ENCODE measurements at places on chromosomes 13 and 19.

DNA sequence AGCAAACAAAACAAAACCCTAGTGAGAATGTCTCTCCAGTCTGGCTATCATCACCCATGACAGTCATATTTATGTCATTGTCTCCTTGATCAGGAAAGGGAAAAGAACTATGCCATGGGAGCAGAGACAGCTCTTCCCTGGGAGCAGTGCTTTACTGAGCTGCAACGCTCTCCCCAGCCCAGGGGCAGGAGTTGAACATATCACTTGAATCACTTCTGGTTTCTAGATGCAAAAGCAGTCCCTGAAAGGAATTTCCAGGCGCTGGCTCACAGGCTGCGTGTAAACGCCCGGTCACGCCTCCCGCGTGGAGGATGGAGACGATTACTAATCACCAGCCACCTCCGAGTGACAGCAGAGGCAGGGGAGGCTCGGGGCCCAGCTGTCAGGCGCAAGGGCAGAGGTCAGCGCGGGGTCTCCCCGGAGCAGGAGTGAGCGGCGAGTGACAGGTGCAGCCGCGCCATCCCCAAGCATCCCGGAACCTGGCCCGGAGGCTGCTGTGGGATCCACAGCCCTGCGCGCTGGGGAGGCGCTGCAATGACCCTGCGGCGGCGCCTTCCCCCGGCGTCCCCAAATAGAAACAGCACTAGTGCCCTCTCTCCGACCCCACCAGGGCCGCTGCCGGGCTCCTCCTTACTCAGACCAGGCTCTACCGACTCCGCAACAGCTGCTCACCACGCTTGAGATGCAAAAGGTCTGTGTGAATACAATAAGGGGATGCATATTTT is 23.5 kb upstream of the DCLK1 start:
- no peak for DNase-seq

- no peak for DNase-seq
Measured at GRCh38 chr19:49422407-49423070, 702 bp downstream of the PTH2 start.

GRCh38 chr13:53901593-53901992 is 873.0 kb downstream of the OLFM4 start:
- no peak for DNase-seq

GRCh38 chr13:44021422-44021821 is 141.7 kb downstream of the LACC1 start:
- DNase-seq, result no peak

GRCh38 chr19:32811151-32811550 is 58.4 kb downstream of the SLC7A9 start:
- no peak for DNase-seq
